Inflammatory macrophage treated with lipopolysaccharide for 1 hour (primary cell): ENCODE measurements at places on chromosomes 13 and 19.
A peak's percentile ranks its signal among the peaks of the same experiment; 100 is the strongest.

- peak; percentile 60 for DNase-seq
These were observed 2.4 kb upstream of the SSBP4 start for GRCh38 chr19:18416778-18417249.

DNA sequence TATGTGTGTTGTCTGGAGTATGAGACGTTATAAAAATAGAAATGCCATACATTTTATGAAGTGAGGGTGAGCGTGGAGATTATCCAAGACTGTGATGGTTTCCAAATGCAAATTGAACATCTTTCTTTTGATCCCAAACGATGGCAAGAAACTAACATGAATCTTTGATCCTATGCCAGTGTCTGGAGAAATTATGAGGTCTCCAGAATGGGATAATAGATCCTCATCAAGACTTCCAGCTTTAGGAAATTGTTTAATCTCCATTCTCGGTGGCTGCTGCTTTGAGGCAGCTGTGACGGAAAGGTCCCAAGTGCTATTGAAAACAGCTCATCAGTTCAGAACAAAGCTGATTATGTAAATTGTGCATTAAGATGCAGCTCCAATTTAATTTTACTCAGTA is 30.8 kb downstream of the CBY2 start:
- DNase-seq, result no peak

GRCh38 chr19:870963-871401 is 11.5 kb downstream of the CFD start:
- DNase-seq, result no peak

DNA sequence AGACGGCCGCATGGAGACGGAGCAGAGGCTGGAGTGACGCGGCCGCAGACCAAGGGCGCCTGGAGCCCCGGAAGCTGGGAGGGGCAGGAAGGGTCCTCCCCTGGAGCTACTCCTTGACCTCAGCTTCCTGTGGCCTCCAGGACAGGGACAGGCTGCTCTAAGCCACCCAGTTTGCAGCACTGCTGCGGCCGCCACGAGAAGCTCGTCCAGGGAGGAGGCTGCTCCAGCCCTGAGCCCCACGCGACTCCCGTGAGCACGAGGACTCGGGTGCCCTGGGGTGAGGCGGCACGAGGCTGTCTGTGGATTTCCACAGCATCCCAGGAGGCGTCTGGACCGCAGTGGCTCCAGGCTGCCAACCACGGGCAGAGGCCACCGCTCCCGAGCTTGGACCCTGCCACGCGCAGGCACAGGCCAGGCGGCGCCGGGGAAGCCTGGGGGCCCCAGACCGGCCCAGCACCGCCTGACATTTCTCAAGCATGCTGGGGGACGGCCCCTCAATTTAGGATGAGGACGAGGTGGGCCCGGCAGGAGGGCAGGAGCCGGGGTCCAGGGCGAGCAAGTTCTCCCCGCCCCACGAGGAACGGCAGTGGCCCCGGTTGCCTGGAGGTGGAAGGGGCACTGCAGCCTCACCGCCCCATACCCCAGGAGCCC is 10.7 kb downstream of the SBNO2 start:
- peak; percentile 87 for DNase-seq

GRCh38 chr13:107374038-107374437 is 806.1 kb upstream of the ARGLU1 start:
- DNase-seq, result no peak

DNA sequence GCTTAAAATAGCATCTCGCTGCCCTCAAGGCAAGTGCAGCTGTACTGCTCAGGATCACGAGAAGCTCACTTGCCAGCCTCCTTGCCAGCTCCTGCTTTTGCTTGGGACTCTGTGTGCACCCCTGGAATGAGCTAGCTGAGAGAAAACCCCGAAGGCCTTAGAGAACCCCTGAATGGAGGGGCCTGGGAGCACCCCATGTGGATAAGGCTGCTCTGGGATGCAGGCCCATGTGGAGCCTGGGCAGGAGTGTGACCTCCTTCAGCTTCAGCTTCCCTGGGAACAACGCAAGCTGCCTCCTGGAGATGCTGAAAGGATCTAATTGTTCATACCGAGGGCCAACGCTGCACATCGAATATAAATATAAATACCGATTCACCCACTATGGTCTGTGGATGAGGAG is 109.2 kb downstream of the HSPH1 start:
- DNase-seq, result no peak

GRCh38 chr19:39936020-39936419 is 1.6 kb upstream of the FCGBP start:
- DNase-seq, result no peak

GRCh38 chr13:96100457-96101220 is 10.7 kb downstream of the HS6ST3 start:
- DNase-seq, result no peak

- no peak for DNase-seq
These were observed 19.4 kb downstream of the GJA3 start for GRCh38 chr13:20141238-20142022.

GRCh38 chr19:6528544-6529121 is 2.2 kb upstream of the TNFSF9 start:
- DNase-seq, result peak; percentile 92
